ENCODE measurements at places on chromosomes 6 and 20. TPM values are rescaled to one million over a fixed set of nuclear protein-coding genes. Genes with fewer than 3 reads are reported as not detected.

GRCh38 chr20:51380401-51381385, 161.8 kb downstream of the NFATC2 start:
- no peaks in the 10 kb centered on the region for H3K4me1 ChIP-seq
- no peaks in the 10 kb centered on the region for H3K27me3 ChIP-seq
- no peak overlapping the region for H3K4me3 ChIP-seq
- no peak for DNase-seq
- no peak overlapping the region for H3K27ac ChIP-seq

The HCRTR2 gene
- not detected for total RNA-seq

DNA sequence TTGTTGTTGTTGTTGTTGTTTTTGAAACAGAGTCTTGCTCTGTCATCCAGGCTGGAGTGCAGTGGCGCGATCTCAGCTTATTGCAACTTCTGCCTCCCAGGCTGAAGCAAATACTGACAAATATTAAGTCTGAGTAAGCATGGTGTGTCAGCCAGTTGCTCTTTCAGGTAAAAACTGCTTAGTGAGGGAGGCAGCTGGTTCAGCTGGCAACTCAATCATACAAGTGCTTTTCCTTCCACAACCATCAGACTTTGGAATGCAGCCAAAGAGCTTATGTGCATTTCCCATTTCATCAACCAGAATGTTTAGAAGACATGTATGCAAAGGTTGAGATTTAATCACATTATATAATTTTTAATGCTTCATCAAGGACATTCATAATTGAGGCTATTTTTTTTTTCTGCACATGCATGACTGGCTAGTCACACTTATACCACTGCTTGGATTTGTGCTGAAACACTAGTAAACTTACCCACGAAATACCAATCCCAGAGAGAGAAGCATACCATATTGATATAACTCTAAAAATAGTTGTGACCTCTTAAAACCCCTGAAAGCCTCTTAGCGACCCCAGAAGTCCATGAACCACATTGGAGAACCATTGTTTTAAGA, 56.0 kb downstream of the CLIC5 start:
- H3K4me1 ChIP-seq = no peaks in the 10 kb centered on the region
- DNase-seq = no peak
- H3K36me3 ChIP-seq = no peaks in the 10 kb centered on the region
- no peak overlapping the region for H3K27ac ChIP-seq
- no peaks in the 10 kb centered on the region for H3K27me3 ChIP-seq

The CDSN gene
- 0.59 TPM for total RNA-seq
